ENCODE measurements at places on chromosomes 13 and 19.

DNA sequence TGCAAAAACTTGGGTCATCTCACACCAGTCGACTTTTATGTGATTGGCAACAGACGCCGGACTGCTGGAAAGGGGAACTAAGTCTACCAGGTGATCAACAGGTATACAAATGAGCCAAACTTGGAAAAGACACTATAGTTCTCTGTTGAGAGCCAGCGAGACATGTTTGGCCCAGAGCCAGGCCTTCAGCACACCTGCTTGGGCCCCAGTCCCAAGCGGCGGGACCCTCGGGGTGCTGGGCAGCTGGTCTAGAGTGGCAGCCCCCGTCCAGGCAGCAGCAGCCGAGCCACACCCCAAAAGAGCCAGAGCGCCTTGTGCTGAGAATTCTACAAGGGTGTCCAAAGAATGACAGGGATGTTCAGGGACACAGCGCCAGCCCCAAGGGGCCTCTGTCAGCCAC, 28.0 kb downstream of the NAXD start:
- no peak for DNase-seq

GRCh38 chr19:36256064-36256463, 41.2 kb downstream of the ZNF146 start:
- no peak for DNase-seq

DNA sequence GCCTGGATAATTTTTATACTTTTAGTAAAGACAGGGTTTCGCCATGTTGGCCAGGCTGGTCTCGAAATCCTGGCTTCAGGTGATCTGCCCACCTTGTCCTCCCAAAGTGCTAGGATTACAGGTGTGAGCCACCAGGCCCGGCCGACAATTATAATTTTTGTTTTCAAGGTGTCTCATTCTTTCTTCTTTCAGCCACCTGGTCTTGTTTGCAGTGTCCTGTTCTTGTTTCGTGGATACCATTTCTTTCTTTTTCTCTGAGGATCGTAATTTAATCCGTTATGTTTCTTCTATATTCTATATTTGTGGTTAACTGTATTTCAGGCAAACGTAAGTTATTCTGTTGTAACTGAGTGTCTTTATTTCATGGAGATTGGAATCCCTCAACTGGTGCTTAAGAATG, 15.7 kb downstream of the TIMM13 start:
- DNase-seq: no peak

GRCh38 chr13:100304229-100304628, 215.3 kb downstream of the PCCA start:
- no peak for DNase-seq

GRCh38 chr19:10826846-10827245, 9.2 kb downstream of the TMED1 start:
- DNase-seq: no peak

- no peak for DNase-seq
Observed at GRCh38 chr19:33487901-33488800, 33.4 kb downstream of the PEPD start.

- DNase-seq: no peak
Observed at GRCh38 chr13:43528992-43529391, 257.8 kb downstream of the ENOX1 start.
